ENCODE measurements at places on chromosomes 16 and 17. TPM values are rescaled to one million over a fixed set of nuclear protein-coding genes. Genes with fewer than 3 reads are reported as not detected.

The KRTAP17-1 gene
- total RNA-seq, result not detected

The SDK2 gene
- total RNA-seq, result not detected

The CYTH1 gene
- 53.9 TPM for total RNA-seq

The ACSM3 gene
- total RNA-seq, result 66.6 TPM

The KCNH6 gene
- total RNA-seq, result not detected

The BMERB1 gene
- 20.3 TPM for total RNA-seq

The OR1A1 gene
- not detected for total RNA-seq

The XYLT1 gene
- total RNA-seq, result 0.98 TPM

The NUFIP2 gene
- 51.8 TPM for total RNA-seq

The MYH1 gene
- not detected for total RNA-seq

The TIMP2 gene
- 102 TPM for total RNA-seq

The TP53TG3B gene
- not detected for total RNA-seq

The ITGB3 gene
- total RNA-seq, result 129 TPM

The ERAL1 gene
- total RNA-seq, result 45.0 TPM

The MARCHF10 gene
- not detected for total RNA-seq

The FLCN gene
- 58.2 TPM for total RNA-seq

The GAST gene
- total RNA-seq, result not detected

The SMPD3 gene
- total RNA-seq, result 0.10 TPM

The EFNB3 gene
- 1.1 TPM for total RNA-seq

Data from vein endothelial cell (primary cell).